ENCODE measurements at places on chromosomes 5 and 9.
A peak's percentile ranks its signal among the peaks of the same experiment; 100 is the strongest.

GRCh38 chr9:128836509-128837145 is 7.0 kb upstream of the SPOUT1 start:
- peak; percentile 2 for DNase-seq

DNA sequence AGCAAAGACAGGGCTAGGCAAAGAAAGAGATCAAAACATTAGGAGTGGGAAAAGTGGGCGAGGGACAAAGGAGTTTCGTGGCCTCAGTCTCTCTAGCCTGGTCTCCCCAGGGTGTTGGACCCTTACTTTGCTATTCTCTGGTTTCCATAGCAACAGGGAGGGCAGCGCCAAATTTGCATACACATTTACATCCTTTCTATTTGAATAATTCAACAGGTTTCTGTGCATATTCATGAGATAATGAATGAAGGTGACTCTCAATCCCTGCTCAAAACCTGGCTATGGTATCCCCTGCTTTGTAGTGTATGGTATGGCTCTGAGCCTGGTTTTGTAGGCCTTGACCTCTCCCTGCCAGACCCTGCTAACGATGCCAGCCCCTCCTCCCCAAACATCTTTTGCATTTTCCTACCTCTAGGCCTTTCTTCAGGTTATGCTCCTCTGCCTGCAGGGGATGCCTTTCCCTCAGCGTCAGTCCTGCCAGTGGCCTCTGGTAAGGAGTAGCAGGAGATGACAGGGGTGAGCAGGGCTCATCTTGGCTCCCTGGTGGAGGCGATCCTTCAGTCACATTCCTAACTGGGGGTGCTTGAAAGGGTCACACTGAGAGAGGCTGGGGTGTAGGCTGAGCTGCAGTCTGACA is 9.8 kb downstream of the RPP25L start:
- no peak for DNase-seq

DNA sequence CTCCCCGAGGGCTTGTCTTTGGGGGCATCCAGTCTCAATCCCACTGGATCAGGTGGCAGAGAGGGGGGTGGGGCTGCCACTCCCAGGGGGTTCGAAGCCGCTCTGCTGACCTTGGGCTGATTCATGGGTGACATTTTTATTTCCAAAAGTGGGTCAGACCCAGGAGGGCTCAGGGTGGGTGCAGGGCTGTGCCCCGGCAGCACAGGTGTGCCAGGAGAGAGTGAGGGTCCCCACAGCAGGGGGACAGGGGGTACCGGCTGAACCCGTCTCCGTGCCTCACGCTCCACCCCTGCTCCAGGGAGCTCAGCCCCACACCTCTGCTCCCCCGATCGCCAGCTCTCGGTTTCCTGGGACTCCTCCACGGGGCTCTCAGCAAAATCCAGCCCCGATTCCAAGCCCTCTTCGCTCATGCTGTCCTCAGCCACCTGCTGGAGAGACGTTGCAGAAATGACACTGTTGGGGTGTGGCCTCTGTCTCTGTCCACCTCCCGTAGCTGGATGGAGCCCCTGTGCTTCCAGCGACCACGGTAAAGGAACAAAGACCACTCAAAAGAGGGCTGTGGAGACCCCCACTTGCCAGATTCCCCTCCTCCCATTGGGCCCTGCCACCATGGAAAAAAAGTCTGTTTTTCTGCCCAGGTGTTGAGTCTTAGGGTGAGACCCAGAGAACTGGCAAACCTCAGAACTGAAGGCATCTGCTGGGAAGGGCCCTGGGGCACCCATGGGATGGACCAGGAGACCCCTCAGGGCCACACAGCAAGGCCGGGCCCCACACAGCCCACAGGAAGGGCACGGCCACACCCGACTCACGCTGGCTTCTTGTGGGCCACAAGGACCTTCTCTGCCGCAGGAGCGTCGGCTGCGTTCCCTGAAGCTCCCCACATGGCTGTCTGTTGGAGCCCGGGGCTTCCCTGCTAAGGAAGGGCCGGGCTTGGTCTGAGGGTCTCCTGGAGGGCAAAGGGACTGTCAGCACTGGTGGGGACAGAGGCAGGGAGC is 10.6 kb upstream of the QSOX2 start:
- peak; percentile 59 for DNase-seq

DNA sequence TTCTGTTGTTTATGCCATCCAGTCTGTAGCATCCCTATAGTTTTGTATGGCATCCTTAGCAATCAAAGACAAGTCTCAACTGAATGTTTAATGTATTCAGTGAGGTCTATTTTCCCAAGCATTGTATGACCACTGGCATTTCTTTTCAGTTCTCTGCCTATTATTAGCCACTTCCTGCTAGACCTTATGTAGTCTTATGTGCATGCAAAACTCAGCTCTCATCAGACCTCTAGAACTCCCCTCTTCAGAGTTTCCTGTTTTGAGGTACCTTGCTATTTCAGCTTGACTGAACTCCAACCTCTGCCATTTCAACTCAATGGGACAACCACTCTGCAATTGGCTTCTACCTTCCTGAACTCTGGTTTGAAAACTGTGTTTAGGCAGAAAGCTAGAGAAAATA is 113.2 kb downstream of the SLC25A46 start:
- no peak for DNase-seq

DNA sequence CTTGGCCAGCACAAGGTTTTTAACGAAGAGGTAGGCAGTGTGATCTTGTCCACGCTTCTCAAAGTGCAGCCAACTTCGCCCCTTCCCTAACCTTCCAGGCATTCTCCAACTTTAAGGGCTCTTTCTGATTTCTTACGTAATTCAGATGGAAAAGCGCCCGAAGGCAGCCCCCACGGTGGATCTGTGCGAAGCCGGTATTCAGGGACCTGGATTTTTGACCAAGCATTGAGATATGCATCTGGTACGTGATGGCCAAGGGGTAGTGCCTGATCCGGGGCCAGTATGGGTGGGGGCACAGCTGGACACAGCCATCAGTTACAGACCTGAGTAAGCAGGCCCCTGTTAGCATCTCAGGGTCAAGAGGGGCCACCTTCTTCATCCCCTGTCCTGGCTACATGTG is 80.0 kb downstream of the AMBP start:
- DNase-seq = no peak

DNA sequence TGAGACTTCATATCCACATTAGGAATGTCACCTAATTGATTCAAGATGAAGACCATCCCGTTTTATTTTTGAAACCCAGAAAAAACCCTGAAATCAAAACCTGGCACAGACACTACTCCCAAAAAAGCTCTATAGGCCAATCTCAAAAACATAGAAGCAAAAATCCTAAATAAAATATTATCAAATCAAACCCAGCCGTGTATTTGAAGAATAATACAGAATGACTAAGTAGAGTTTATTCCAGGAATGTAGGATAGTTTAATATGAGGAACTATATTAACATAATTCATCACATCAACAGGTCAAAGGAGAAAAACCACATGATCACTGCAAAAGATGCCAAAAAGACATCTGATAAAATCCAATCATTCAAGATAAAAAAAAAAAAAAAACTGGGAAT is 167.1 kb downstream of the ACTL7B start:
- no peak for DNase-seq

DNA sequence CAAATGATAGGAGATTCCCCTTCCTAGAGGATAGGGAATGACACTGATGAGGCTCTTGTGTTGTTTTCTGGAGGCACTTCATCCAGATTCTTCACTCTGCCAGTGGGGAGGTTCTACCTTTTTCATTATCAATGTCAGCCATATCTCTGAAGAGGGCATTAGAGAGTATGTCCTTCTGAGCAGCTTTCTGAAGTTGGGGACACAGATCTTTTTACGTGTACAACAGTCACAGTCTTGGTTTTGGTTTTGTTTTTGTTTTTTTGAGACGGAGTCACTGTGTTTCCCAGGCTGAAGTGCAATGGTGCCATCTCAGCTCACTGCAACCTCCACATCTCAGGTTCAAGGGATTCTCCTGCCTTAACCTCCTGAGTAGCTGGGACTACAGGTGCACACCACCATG is 22.6 kb downstream of the CENPH start:
- DNase-seq = no peak

DNA sequence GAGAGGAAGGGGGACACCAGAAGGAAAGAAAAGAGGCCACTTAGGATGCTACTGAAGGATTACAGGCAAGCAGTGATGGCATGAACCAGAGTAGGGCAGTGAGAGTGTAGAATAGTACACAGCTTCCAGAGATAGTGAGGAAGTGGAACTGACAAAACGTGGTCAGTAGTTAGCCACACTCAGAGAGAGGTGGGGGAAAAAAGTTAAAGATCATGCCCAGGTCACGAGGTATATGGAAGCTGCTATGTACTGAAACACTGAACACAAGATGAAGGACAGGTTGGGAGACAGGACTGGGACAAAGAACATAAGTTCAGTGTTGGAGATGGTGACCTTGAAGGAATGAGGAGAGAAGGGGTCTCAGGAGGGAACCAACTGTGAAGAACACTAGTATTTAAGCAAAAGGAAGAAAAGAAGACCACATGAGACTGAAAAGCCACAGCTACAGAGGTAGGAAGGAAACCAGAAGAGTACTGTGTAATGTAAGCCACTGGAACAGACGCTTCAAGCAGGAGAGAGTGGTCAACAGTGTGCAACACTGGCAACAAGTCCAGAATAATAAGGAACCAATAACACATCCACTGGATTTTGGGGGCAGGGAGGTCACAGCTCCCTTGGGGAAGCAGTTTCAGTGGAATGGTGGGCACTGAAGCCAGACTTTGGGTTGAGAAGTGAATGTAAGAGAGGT is 45.5 kb downstream of the ELL2 start:
- DNase-seq = no peak

GRCh38 chr5:82922086-82922734 is 155.0 kb downstream of the TMEM167A start:
- no peak for DNase-seq

GRCh38 chr5:149264439-149265067 is 7.1 kb upstream of the AFAP1L1 start:
- peak; percentile 39 for DNase-seq

DNA sequence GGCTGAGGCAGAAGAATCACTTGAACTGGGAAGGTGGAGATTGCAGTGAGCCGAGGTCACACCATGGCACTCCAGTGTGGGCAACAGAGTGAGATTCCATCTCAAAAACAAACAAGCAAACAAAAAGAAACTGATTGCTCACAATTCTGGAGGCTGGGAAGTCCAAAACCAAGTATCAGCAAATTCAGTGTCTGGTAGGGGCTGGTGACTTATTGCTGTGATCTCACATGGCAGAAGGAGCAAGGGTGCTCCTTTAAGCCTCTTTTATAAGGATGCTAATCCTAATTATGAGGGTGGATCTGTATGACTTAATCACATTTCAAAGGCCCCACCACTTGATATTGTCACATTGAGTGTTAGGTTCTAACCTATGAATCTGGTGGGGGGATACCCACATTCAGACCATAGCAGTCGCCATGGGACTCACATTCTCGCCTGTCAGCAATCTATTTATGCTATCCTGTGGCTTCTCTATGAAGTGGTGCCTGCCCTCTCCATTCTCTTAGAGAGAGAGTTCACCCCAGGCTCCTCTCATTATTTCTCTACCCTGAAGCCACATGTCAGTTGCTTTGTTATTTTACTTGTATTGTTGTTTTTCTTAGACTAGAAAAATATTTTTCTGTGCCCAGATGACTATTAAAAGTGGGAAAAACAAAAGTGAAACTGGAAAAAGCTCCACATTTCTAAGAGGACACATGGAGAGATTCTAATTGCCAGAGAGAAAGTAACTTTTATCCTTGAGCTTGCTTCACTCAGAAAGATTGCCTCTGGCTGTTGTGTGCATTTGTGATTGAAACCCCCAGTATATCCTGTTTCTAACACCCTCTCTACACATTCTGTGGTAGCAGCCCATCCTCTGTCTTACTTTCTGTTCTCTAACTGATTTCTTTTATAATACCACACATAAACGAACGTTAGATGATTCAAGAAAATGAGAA is 18.8 kb upstream of the PRLR start:
- no peak for DNase-seq

DNA sequence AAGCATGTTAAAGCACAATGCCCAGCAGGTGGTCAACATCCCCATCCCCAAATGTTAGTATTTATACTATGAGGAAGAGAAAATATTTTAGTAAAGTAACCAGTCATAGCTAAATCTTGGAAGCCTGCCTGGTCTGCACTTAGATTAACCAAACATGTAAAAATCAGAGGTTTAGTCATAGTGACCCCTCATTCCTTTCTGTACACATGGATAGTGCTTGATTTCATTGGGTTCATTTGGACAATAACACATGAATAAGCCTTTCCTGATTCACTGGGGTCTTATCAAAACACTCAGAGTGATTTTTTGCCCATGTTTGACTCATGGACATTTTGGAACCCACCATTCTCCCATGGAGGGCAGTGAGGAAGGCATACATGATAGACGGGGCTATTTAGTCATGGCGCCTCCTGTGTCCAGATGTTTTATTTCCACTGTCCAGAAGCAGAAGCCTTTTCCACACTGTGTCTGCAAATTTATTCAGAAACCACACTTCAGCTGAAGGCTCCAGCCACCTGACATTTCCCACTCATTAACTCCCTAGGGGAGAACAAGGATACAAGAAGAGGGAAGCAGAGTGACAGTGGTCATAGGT is 32.5 kb downstream of the OR1J1 start:
- no peak for DNase-seq

- DNase-seq = no peak
Observed at GRCh38 chr5:173802670-173803165, 85.4 kb upstream of the CPEB4 start.

- no peak for DNase-seq
Observed at GRCh38 chr9:97502984-97503861, 1.8 kb downstream of the TMOD1 start.

GRCh38 chr5:16467363-16468219 is 2.0 kb upstream of the ZNF622 start:
- no peak for DNase-seq

DNA sequence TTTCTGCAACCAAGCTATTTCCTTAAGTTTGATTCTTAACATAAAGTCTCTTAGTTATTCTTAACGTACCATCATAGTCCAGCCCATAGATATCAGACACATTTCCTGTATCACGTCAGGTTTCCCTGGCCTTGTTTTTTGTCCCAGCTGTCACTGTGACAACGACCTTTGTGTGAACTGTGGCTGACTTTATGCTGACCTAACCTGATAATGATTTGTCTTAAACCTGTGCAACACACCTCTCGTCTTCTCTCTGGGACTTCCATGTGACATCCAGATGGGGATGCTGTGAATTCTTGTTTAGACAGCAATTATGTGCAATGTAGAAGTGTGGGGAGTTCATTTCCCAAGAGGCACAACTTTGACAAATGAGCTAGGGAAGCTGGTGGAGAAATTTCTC is 662.8 kb downstream of the PTPRD start:
- no peak for DNase-seq

- peak; percentile 56 for DNase-seq
Observed at GRCh38 chr9:106921341-106921899, 58.5 kb downstream of the ZNF462 start.

GRCh38 chr9:105332471-105332870 is 88.0 kb downstream of the SLC44A1 start:
- no peak for DNase-seq
